ENCODE measurements at places on chromosomes 3 and 15. TPM values are rescaled to one million over a fixed set of nuclear protein-coding genes. Genes with fewer than 3 reads are reported as not detected.

The ACVR2B gene
- total RNA-seq: 6.2 TPM

DNA sequence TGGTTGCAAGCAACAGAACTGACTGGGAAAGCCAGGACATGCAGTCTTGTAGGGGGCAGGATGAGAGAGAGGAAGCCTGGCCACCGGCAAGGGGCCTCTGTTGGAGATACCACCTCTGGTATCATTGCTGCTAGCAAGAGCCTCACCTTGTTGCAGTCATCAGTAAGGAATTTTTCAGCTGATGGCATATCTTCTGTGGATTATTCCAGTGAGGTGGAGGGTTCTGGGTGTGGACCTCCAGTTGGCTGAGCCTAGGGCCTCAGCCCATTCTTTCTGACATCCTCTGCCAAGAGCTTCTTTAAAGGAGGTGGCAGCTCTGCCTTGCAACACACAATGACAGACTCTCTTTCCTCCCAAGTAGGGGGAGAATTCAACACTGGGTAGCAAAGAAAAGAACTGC lies 128.9 kb downstream of the AQP9 start:
- DNase-seq: no peak

DNA sequence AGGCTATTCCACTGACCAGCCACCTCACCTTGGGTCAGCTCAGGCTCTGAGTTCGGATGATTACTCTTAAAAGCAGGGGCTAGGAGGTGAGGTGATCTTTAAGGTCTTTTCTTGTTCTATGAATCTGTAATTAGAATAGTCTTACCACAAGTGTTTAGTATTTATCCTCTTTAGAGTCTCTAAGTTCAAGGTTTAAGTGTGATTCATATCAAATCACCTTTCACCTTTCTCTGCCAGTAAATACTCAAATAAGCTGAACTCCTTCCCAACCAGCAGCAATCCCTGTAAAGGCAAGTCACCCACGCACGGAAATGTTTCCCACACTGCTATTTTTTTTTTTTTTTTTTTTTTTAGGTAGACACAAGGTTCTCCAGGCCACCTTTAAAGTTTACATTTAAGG lies 14.5 kb upstream of the TMEM44 start:
- DNase-seq: no peak

DNA sequence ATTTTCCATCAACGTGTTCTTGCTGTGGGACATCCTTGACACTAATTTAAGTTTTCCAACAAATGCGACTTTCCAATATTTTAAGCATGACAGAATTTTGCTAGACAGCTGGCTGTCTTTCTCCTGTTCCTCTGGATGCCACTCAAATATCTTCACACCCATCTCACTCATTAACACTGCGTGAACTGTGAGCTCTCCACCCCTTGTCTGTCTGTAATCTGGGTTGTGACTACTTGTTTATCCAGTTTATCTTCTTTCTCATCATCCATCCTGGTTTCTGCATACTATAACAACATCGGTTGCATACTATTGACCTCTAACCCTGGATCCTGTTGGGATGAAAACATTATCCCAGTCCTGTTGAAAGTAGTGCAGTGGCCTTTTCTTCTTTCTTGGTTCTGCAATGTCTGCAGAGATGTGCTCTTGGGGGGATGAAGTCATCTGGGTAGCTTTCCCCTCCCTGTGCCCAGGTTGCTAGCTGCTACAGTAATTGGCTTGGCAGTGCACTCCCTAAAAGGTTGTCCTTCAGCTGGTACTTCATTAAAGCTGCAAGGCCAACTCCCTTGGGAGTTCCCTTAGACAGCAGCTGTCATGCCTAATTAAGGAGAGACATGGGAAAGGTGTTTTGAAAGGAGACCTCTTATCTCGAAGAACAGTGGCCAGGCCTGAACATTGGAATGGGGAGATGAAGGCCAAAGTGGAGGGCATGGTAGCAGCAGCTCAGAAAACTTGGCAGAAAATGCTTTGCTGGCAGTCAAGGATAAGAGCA lies 24.7 kb downstream of the KAT2B start:
- no peak for DNase-seq

- no peak for DNase-seq
Observed at GRCh38 chr3:96705895-96706294, 108.5 kb upstream of the EPHA6 start.
